ENCODE measurements at places on chromosomes 4 and X.
A peak's percentile ranks its signal among the peaks of the same experiment; 100 is the strongest.

DNA sequence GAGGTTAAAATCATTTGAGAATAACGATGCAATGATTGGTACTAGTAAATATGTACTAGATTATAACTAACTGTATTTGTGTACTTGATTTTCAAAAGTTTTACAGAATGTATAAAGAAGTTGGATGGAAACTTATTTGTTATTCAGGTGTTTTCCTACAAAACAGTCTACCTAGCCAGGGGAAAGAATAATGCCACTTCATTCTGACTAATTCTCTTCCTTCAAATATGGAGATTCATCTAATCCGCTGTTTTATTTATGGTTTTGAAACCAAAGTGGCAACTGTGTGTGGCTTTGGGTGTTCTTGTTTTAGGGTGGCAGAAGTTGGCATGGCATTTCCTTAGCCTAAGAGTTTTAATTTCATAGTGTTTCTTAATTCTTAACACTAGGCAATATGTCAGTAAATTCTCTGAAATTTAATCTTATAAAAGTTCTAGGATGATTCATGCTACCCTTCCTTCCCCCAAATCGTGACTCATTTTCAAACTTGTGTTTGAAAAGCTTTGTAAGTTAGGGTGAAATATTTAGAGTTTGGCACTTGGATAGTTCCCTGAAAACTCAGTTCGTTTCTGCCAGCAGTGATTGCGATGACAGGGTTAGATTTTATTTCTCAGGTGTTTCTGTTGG lies 62.6 kb downstream of the DCLK2 start:
- ATAC-seq: peak; percentile 32

- no peak for ATAC-seq
These were observed 17.3 kb downstream of the TSC22D3 start for GRCh38 chrX:107758231-107758766.

GRCh38 chr4:29565256-29565655 lies 1154.9 kb upstream of the PCDH7 start:
- no peak for ATAC-seq

GRCh38 chr4:15345134-15345533 lies 82.7 kb upstream of the C1QTNF7 start:
- ATAC-seq: no peak

- ATAC-seq: no peak
These were observed 988.4 kb upstream of the TENM3 start for GRCh38 chr4:181254771-181255170.

DNA sequence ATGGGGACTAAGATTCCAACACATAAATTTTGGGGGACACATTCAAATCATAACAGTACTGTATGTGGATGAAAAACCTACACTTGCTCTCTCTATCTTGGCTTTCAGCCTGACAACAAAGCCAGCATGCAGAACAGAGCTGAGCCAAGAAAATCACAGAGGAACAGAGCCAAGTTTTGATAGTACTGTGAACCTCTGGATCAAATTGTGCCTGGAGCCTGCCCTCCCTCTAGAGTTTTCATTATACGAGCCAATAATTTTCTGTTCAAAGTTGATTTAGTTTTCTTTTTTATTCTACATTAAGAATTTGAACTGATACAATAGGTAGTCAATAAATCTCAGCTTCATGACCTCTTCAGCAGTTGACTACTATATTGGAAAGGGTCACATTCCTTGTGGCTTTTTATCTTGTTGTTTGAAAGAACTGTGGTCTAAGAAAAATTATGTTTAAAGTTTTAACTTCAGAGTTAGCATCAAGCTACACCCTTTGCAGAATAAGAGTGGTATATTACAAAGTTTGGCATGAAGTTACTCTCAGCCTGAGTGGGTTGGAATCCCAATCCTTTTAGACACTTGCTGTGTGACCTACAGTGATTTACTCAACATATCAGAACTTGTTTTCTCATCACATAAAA lies 31.1 kb downstream of the GRID2 start:
- ATAC-seq: peak; percentile 31

DNA sequence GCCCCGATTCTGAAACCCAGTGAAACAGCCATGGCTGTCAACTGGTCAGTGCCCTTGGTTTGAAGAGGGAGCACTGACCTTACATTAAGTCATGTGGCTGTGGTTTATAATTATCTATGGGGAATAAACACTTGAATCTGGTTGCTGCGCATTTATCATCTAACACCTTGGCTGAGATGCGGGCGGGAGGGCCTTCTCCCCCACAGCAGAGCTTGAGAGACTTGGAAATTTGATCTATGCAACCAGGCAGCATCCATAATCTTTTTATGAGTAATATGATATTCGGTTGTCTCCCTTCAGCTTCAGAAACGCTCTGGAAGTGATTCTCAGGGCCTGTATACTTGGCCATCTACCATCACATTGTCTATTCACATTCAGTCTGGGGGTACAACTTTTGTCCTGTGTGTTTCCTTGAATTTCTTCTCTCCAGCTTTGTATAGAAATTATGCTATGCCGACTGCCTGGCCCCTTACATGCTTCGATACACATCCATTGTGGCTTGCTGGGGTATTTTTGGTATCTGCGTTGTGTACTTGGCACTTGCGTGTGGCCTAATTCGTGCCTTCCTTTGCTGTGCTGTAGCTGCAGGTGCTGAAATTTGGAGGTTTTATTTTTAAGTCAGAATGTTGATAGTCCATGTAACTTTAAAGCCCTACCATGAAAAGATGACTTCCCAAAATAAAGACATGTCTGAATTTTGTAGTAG lies 321.6 kb downstream of the ARHGAP10 start:
- ATAC-seq: peak; percentile 69

- peak; percentile 37 for ATAC-seq
These were observed 568 bp downstream of the HTT start for GRCh38 chr4:3074846-3075651.

DNA sequence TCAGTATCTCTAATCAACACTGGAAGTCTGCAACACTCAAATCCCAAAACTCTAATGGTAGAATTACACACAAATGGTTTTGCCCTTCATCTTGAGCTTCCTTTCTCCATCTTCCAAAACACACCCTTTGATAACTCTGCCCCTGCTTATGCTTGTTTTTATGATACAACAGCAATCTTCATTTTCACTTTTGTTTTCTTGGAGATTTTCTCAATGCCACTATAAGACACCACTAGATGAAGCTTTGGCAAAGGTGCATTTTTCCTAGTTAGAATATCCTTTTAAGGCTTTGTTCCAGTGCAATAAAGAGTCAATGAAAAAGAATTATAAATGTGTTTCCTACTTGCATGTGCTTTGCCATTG lies 472.4 kb upstream of the NWD2 start:
- no peak for ATAC-seq

DNA sequence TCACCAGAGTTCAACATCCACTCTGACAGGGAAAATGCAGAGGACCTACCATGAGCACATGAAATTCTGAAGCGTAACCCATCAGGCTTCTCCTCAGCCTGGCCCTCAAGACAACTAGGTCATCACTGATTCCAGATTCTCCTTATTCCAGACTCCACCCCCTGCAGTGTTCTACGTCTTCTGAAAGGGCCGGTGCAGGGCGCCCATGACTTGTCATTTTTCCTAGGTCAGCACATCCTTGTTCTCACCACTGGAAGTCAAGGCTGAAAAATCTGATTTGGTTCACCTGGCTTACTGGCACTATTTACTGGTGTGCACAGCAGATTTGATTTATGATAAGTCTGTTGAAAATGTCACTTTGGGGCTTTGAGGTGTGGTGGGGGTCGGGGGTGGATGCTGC lies 140.9 kb upstream of the KLF3 start:
- no peak for ATAC-seq

- no peak for ATAC-seq
These were observed 1005.5 kb upstream of the GRID2 start for GRCh38 chr4:91298156-91298700.

- peak; percentile 80 for ATAC-seq
These were observed 14.2 kb upstream of the MID1 start for GRCh38 chrX:10634392-10635161.

GRCh38 chr4:38663801-38664705 lies at the start of gene KLF3:
Gene KLF3 (plus strand): TSS chr4:38664199. CDS start chr4:38680626, 16,427 bp downstream.
- peak; percentile 65 for ATAC-seq

DNA sequence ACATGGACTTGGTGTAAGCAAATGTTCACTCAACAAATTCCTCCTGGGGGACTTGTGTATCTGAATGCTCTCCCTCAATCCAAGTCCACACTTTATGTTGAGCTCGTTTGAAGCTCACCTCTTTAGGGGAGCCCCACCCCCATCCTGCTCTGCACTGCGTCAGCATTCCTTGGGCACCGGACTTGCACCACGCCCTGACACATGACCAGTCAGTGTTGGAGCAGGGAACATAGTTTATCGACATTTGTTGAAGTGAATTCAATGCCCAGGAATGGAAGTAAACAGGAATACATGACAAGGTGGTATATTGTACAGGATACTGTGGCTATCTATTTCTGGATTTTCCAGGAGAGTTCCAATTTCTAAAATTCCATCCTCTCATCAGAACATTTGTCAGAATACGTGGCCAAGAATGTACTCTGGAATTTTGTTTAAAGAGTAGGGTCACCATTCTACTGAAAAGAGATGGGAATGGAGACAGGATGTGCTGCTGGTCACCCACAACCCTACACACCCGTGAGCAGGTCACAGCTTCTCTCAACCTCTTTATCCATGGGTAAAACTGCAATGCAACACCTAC lies 60.0 kb upstream of the LNX1 start:
- ATAC-seq: no peak

DNA sequence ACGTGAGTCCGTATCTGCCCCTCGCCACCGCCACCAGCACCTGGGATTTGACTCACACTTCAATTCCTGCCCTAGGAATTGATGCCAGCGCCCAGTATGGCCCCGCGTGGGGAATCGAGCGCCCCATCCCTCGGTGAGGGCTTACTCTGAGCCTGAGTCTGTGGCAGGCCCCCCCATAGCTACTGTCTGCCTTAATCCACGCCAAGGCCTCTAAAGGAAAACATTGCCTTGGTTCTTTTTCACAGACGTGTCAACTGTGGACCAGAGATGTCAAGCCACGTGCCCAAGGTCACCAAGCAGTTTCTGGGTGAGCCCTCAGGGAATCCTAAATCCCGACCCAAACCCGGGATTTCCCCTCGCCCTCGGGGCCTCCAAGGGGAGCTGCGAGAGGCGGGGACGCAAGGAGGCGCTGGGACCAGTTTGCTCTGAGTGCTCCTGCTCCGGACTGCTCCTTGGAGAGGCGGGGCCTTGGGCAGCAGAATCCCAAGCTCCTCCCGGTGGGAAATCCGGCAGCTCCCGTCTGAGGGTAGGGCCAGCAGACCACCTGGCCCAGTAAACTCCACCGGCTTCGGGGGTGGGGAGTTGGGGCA lies 12.9 kb downstream of the MSX1 start:
- ATAC-seq: peak; percentile 43

DNA sequence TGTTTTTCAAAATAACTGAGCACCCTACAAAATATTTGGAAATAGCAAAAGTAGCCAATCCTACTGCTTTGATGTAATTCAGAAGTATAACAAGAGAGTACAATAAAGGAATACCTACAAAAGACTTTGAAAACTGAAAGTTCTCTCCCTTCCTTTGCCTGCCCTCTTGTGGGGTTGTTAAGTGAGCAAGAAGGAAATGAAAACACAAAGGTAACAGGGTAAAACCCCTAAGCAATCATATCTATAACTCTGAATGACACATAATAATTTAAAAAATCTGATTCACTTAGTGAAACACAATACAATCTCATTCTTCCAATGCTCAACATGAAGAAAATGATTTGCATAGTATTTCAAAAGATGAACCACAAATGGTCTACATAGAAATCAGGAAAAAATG lies 98.2 kb downstream of the FRYL start:
- peak; percentile 70 for ATAC-seq

DNA sequence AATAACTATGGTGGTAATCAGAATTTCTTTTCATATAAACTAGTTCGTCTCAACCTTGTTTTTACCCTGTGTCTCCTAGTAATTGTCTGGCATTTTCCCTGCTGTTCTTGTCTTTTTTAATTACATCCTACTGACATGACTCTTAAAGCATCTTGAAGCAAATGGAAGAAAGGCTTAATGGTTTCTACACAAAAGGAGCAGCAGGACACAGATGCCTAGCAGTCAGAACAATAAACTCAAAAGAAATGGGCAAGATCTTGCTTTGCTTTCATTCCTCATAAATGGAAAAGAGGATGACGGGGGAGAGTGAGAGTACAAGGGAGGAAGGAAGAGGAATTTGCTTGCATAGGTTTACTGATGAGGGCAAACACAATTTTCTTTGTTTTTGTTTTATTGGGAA lies 293.2 kb upstream of the EMCN start:
- ATAC-seq: no peak

GRCh38 chr4:22522706-22523501 lies 7.0 kb upstream of the ADGRA3 start:
- no peak for ATAC-seq

- ATAC-seq: no peak
These were observed 10.8 kb upstream of the LDB2 start for GRCh38 chr4:16909281-16909680.

DNA sequence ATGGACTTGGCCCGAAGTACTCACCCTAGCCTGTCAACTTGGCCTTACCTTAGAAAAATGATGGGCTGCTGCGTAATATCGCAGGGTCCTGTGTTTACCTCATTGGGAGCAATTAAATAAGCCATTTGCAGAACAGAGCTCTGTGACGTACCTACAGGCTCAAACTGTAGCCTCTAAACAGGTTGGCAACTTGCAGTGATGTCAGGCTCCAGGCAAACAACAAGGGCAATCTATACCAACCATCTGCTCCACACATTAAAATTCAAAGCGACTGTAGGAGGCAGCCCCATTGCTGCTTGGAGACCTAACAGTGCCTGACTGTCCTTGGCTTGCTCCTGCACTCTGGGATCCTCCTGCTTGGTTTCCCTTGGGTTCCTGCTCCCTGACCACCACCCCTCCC lies 17.2 kb downstream of the VGLL1 start:
- ATAC-seq: no peak

GRCh38 chr4:165580351-165580905 lies 201.6 kb downstream of the CPE start:
- peak; percentile 68 for ATAC-seq

DNA sequence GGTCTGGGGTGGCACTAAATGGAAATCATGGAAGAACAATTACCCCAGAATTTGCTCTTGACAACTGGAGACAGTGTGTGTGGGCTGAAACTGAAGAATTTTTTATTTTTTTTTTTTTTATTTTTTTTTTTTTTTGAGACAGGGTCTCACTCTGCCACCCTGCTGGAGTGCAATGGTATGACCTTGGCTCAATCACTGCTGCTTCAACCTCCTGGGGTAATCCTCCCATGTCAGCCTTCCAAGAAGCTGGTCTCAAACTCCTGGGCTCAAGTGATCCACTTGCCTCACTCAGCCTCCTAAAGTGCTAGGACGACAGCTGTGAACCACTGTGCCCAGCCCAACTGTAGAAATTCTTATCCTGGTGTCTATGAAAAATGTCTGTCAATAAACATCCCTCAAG lies 127.9 kb upstream of the MAP3K15 start:
- no peak for ATAC-seq

DNA sequence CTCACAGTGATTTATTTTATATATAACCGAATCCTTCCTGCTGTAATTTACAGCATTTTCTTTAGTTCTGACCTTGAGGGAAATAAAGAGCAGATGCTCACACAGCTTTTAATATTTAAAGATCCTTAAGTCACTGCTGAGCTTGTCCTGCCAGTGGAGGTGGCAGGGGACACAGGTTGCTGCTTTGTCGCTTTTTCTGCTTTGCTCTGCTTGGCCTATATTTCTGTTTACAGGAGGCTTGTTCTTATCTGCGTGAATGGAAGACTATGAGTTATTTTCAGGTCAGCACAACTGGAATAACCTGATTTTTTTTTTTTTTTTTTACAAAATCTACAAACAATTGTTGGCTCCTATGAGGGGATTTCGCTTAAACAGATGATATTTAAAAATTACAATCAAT lies 2.3 kb downstream of the TXK start:
- ATAC-seq: no peak

- ATAC-seq: no peak
These were observed 5.8 kb downstream of the CNKSR2 start for GRCh38 chrX:21379991-21380390.
